ENCODE measurements at places on chromosomes 3 and 15.

DNA sequence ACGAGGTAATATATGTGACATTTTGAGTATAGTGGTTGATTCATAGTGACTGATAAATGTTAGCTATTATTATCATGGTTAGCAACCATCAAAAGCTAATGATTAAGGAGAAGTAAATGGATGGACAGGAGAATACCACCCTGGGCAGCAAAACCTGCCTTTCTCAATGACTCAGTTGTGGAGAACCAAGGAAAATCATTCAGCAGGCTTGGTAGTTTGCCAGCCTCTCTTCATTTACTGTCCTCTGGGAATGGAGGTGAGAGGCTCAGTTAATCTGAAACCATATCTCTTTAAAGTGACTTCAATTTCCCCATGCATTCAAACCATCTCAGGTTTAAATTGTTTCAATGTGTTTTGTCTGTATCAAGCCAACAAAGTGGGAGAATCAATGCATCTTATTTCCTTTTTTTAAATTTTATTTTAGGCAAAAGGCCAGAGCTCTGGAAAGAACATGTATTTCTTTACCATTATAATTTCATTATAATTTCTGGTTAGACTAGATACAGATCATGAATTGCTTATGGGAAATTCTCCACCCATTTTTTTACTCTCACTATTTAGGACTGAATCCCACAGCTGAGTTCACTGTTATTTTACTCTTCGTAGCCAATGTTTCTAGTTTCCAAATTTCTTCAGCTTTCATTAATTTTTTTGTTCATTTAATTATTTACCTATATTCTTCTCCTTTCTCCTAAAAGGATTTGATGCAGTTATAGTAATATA is 2.7 kb downstream of the TM4SF18 start:
- DNase-seq = no peak

DNA sequence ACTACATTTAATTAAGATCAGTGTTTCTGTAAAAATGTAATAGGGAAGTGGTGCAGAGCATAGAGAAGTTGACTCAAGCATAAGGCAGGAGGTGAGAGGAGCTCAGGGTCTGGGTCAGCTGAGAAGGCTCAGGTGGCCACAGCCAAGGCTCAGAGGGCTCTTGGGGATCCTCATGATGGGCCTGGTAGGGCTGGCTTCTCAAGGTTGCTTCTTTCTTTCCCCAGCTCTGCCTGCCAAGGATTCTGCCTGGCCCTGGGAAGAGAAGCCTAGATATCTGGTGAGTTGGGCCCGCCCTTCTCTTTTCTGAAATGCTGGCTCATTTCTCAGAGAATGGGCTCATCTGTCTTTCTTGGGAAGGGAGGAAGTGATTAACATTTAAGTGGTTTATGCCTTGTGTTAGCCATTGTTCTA is 6.5 kb downstream of the ZNF589 start:
- DNase-seq = no peak

- DNase-seq = no peak
These were observed 52.7 kb downstream of the MYLK start for GRCh38 chr3:123831420-123831819.

- DNase-seq = no peak
These were observed 701 bp downstream of the EIF5A2 start for GRCh38 chr3:170907637-170908234.

DNA sequence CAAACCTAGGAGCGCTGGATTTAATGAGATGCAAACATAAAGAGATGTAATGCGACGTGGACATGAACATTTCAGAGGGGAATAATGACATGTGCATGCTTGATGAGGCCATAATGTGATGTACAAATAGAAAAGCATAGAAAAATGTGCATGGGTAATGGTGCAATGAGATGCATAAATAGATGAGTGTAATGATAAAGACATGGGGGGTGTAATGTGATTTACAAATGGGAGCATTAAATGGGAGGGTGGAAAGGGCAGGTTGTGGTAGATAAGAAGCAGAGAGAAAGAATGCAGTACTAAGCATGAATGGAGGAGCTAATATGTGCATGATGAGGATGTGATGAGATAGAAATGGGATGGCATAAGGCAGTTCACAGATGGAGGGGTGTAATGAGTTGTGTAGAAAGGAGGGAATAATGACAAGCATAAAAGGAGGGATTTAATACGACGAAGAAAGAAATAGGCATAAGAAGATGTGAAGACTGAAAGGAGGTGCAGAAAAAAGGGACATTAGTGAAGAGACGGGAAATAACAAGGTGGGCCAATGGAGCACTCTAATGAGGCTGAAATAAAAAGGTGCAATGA is 137.5 kb upstream of the CCNL1 start:
- DNase-seq = no peak

DNA sequence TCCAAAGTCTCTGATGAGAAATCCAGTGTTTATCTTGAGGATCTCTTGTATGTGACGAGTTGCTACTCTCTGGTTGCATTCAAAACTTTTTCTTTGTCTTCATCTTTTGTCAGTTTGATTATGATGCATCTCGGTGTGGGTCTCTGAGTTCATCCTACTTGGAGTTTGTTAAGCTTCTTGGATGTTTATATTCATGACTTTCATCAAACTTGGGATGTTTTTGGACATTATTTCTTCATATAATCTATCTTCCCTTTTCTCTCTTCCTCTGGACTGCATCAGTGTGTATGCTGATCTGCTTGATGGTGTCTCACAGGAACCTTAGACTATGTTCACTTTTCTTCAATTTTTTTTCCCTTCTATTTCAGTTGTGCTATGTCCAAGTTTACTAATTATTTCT is 320.4 kb downstream of the TLE3 start:
- DNase-seq = no peak

- no peak for DNase-seq
These were observed 10.7 kb downstream of the SNAPC5 start for GRCh38 chr15:66486887-66487286.

GRCh38 chr3:46285931-46286619 is 43.8 kb downstream of the CCR3 start:
- no peak for DNase-seq

DNA sequence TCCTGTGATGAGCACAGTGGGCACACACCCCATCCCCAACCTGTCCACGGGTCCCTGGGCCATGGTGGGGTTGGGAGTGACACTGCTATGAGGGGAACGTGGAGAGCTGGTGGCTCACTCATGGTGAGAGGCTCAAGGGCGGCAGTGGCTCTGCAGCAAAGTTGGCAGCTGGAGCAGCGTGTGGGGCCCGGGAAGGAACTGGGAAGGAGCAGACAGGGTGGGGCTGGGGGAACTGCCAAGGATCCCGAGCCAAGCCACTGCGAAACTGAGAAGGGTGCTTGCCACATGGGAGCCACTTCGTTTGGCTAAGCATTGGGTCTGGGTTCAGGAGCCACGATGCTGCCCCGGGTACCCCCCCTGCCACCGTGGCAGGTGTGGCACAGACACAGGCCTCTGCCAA is 80.1 kb downstream of the SNRK start:
- DNase-seq = no peak

DNA sequence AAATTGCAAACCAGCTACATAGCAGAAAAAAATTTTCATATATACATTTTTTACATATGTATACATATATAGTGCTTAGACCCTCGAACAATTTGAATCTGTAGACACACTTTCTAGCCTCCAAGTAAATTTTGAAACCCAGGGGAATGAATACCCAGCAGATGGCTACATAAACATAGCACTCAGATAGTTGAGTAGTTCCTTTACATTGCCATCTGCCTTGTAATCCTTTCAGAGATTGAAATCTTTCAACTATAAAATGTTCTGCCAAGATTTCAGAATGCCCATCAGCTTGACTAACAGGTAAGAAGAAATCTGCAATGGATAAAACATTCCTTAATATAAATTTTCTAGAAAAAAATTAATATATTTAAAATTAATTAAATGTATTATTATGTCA is 1333.5 kb upstream of the CADM2 start:
- no peak for DNase-seq

- no peak for DNase-seq
These were observed 32.0 kb downstream of the PLOD2 start for GRCh38 chr3:146128939-146129338.

GRCh38 chr15:32908135-32908801 is 190.5 kb downstream of the GREM1 start:
- DNase-seq = no peak

DNA sequence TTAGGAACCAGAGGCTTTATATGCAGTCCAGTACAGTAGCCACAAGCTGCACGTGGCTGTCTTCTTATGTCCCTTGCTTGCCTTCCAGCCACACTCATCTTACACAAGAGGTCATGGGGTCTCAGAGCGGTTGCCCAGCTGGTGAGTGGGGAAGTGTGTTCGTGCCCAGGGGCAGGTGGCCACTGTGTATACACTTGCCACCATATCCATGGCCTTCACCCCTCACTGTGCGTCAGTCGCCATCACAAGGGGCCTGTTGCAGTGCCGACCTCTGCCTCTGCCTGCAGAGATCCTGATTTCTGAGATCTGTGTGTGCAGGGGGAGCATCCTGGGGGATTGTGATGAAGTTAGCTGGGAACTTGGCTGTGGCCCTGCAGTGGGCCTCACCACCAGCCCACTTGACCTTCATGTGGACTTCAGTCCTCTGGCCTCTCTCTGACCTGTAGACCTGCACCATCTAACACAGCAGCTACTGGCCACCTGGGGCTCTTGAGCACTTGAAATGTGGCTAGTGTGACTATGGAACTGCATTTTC is 43.1 kb upstream of the SACM1L start:
- no peak for DNase-seq

- no peak for DNase-seq
These were observed 25.6 kb upstream of the NLGN1 start for GRCh38 chr3:173371848-173372487.

GRCh38 chr3:33437556-33438283 is 2.5 kb downstream of the UBP1 start:
- no peak for DNase-seq

- no peak for DNase-seq
These were observed 88.6 kb downstream of the P3H2 start for GRCh38 chr3:190031887-190032752.

GRCh38 chr15:101179341-101180153 is 72.3 kb downstream of the CHSY1 start:
- DNase-seq = no peak

DNA sequence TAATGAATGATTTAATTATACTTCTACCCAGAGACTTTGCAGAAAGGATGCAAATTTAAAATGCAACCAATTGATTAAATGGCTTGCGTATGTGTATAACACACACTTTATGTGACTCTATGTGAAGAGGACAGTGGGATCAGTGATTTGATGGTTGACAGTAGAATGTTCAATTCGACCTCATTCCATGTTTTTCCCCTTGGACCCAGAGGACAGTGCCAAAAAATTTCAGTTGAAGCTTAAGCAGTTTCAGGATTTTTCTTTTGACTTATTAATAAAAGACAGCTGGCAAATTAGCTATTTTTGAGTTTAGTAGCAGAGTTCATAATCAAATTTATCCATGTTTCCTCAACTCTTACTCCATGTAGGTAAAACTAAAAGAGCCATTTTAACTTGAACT is 742.4 kb upstream of the NR2F2 start:
- DNase-seq = no peak

- DNase-seq = no peak
These were observed 457.5 kb downstream of the NSUN3 start for GRCh38 chr3:94520364-94520763.

All from naive thymus-derived CD8-positive, alpha-beta T cell (primary cell).